ENCODE measurements at places on chromosomes 5 and 9. TPM values are rescaled to one million over a fixed set of nuclear protein-coding genes. Genes with fewer than 3 reads are reported as not detected.

DNA sequence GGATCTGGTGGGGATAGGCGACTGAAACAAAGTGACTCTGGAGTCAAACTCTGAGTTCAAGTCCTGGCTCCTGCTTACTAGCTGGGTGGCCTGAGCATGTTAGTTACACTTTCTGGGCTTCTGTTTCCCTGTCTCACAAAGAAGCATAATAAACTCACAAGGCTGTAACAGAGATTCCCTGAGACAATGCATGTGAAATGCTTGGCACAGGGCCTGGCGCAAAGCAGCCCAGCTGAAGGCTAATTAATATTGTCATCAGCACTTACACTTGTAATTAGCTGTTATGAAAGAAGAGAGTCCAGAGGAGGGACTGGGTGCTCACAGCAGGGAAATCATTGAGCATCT, 64.1 kb upstream of the SPOCK1 start:
- DNase-seq, result no peak

GRCh38 chr5:96729156-96729555, 67.0 kb downstream of the CAST start:
- no peak for DNase-seq

DNA sequence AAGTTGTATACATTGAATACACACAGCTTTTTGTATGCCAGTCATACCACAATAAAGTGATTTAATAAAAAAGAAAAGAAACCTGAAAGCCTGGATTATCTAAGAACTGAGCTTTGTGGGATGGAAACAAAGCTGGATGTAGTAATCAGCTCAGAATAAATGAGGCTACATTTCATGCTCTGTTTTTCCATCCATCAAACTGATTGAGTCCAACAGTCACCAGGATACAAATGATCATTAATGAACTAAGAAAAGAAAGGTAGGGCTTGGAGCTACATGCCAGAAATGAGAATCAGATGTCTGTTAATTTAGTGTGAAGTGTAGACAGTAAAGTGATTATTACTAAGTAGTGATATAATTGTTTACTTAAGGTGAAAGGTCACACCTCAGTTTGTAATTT, 109.8 kb upstream of the TARS1 start:
- DNase-seq, result no peak

DNA sequence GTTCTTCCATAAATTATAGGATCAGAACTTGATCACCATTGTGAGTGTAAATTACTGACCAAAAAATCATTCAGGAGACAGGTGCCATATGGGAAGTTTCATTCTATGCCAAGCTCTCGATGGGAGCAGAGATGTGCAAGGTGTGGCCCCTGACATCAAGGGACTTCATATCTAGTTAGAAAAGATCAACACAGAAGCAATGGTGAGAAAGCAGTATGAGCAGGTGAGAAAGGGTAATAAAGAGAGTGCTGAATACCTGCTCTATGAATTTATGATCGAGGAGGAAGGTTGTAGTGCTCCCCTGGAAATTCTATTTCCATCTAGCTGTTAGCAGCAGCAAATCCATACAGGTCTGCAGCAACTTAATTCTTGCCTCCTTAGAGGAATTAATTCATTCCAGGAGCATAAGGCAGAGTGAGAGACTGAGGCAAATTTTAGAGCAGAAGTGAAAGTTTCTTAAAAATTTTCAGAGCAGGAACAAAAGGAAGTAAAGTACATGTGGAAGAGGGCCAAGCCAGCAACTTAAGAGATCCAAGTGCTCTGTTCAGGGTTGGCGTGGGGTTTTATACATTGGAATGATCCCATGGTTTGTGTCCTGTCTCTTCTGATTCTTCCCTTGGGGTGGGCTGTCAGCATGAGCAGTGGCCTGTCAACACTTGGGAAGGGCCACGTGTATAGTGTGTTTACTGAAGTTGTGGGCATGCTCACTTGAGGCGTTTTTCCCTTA, 181.8 kb downstream of the SAXO1 start:
- DNase-seq, result no peak

DNA sequence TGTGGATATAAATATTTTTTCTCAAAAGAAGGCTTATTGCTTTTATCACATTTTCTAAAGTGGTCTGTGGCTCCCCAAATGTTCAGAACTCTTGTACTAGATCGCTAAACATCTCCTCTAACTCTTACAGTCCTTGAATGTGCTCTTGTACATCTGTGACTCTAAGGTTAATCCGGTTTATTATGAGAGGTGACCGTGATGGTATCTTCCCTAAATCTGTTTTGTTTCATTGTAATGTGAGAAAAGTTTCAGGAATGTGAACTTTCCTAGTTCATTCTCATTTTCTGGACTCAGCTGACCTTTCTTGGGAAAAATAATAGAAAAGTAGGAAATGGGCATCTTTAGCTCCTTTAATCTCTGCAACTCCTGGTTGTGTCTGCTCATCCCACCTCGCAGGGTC, 94.5 kb upstream of the CD180 start:
- no peak for DNase-seq

Gene NR2F1-AS1
- total RNA-seq, result 23.0 TPM

Gene F2RL1
- total RNA-seq, result 81.4 TPM

GRCh38 chr9:133476036-133476931, 2.6 kb downstream of the SLC2A6 start:
- DNase-seq, result no peak

DNA sequence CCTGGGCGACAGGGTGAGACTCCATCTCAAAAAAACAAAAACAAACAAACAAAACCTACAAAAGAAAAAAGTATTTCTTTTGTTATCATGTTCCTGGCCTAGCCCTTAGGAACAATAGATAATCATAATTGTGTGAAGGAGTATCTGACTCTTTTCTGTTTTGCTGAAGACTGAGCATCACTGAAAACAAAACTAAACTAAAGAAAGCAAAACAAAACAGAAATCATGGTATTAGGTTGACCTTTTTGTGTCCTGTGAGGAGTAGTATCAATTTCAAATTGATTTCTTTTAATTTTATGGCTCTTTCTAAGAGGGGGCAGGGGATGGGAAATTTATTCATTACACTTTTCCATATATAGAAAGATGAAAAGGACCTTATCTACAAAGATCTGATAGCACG, 246.0 kb downstream of the YTHDC2 start:
- no peak for DNase-seq

Gene WNK2
- 0.06 TPM for total RNA-seq

Gene F12
- 4.3 TPM for total RNA-seq

GRCh38 chr5:38148021-38148625, 110.2 kb upstream of the EGFLAM start:
- no peak for DNase-seq

Gene ZNF879
- 3.2 TPM for total RNA-seq

GRCh38 chr5:14417792-14418765, 163.5 kb upstream of the OTULINL start:
- DNase-seq, result no peak

Gene INSL6
- total RNA-seq, result not detected

DNA sequence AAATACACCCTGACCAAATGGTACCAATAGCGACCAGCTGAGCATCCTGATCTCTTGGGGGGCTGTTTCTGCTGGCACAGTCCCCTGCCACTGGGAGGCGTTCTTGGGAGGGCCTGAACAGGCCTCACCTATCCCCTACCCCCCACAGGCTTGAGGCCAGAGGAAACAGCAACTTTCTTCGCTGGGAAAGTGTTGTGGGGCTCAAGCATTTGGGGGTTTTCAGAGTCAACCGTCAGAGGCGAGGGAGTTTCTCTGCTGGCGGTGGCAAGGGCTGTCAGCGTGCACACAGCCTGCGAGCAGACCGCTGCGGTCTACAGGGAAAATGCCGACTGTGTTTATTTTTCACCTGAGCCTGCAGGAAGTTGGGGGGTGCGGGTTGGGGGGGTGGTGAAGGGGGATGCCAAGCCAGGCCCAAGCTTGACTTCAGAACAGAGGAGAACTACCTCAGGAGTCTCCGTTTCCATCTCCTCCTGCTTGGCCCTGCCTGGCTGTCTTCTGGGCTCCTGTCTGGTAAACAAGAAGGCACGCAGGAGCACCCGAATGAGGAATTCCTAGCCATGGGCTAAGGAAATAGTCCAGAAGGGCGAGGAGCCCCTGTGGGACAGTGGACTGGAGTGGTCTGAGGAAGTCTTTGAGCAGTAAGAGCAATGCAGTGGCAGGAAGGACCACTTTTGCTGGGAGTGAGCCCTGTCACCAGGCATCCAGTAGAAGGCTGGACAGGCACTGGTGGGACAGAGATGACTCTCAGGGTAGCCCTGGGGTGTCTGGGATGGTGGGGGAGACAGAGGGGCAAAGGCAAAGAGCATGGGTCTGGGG, 18.1 kb downstream of the TCF7 start:
- no peak for DNase-seq

DNA sequence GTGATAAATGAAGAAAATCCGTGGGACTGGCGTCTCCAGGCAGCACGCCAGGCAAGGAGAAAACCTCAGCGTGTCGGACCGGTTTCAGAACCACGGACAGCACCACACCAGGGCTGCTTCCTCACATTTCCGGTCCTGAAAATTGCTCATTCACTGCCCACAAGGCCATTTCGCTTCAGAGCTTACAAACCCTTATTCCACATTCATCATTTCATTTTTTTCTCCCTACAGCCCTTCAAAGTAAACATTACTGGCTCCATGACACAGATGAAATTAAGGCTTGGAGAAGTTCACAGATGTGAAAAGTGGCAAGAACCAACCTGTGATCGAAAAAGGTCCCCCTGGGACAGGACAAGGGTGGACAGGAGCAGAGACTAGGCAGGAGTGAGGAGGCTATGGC, 1.5 kb upstream of the GPRIN1 start:
- peak; percentile 64 for DNase-seq

DNA sequence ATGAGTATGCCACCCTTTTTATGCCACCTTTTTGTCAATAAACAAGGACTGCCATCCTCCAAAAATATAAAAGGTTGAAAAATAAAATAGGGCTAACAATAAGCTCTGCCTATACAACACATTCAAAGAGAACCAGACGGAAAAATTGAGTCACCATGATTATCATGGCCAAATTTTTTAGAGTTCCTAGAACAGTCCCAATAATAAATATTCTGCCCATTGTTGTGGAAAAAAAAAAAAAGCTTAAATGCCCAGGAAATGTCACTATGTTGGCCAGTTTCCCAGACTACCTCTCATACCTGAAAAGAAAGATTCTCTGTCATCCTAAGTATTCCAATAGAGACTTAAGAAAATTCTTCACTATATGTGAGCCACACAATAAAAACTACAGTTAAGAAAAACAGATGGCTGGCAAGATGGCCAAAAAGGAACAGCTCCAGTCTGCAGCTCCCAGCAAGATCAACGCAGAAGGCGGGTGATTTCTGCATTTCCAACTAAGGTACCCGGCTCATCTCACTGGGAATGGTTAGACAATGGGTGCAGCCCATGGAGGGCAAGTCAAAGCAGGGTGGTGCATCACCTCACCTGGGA, 149.0 kb downstream of the TMEM161B start:
- DNase-seq, result no peak

Gene LRRC19
- not detected for total RNA-seq

GRCh38 chr5:148911386-148911785, 85.0 kb downstream of the ADRB2 start:
- DNase-seq, result no peak

- DNase-seq, result peak; percentile 41
Observed at GRCh38 chr9:94681508-94681907, 42.2 kb upstream of the FBP1 start.

Gene SLC25A25
- total RNA-seq, result 16.1 TPM

Gene KIF2A
- 65.4 TPM for total RNA-seq

All from glomerular endothelial cell (primary cell).